ENCODE measurements at places on chromosomes 2 and 18. TPM values are rescaled to one million over a fixed set of nuclear protein-coding genes. Genes with fewer than 3 reads are reported as not detected.

The GALR1 gene
- total RNA-seq, result not detected

GRCh38 chr2:219286436-219287115, 7.4 kb downstream of the DNAJB2 start:
- no peak overlapping the region for H3K27ac ChIP-seq
- H3K4me3 ChIP-seq, result no peak overlapping the region
- H3K27me3 ChIP-seq, result no peaks in the 10 kb centered on the region
- no peaks in the 10 kb centered on the region for H3K4me1 ChIP-seq
- DNase-seq, result no peak

DNA sequence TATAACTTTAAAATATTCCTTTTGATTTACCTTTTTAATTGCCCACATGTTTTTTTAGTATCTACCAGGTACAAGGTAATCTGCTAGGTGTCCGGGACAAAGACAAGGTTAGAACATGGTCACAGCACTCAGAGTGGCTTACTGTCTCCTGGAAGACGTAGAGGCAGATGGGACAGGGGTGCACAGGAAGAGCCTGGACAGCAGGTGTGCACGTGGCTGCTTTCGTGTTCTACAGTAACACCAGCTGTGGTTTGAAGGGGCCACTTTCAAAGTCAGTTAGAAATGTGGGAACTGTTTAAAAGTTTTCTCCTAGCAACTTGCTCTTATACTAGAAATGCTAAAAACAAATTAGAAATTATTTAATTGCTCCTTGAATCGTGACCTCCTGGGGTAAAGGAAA, 102.9 kb upstream of the ALPP start:
- peaks cover 7% of the 10 kb centered on the region for H3K36me3 ChIP-seq
- DNase-seq, result no peak
- no peaks in the 10 kb centered on the region for H3K4me1 ChIP-seq

DNA sequence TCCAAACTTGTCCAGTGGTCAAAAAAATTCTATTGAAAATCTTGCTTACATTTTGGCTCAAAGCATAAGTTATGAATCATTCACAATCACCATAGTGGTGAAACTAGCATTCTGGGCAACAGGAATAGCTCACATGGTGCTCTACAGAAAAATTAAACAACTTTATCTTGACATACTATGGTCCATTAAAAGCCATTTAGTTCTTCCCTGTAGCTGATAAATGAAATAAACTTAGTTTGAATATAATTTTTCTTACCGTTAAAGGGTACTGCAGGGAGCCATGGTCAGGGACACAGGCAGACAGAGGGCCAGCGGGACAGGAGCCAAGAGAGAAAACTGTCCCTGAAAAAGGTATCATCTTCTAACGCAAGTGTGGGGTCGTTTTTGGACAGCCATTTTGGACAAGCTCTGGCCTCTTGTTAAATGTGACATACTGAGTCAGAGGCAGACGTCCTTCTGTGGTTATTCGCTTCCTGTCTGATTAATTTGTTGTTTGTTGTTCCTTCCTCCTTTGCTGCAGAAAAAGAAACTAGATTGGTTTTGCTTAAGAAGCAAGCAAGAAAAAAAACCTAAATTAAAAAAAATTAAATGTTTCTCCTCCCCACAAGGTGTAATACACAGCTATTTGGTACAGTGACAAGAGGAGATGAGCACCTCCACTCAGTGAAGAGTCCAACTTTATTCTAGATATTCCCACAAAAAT, at the start of gene WIPF1:
Gene WIPF1 (minus strand): TSS at position 460 of the 703 bp plus-strand sequence. CDS start 12,231 bp downstream, outside the sequence.
- peak within 1 kb of the TSS; percentile 87 for H3K4me3 ChIP-seq
- H3K36me3 ChIP-seq, result no peaks in the 10 kb centered on the region
- peaks cover 41% of the 10 kb centered on the region for H3K4me1 ChIP-seq
- DNase-seq, result peak; percentile 52
- no peaks in the 10 kb centered on the region for H3K27me3 ChIP-seq
- H3K27ac ChIP-seq, result peak within 1 kb of the TSS; percentile 97

DNA sequence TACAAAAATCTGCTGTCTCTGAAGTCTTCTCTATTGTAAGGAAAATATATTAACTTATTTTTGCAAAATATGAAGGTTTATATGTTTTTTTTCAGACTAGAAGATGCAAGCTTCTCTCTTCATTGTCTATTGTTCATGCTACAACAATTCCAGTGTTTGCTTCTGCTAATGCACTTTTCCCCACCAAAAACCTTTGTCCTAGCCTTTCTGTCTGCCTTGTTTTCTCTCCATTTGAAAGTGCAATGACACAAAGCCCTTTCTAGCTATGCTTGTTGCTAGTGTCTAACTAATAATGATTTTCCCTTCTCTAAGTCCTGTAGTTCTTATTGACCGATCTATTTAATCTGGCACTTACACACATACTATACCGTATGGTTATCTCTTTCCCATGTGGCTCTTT, 369.5 kb upstream of the CELF4 start:
- no peak overlapping the region for H3K4me3 ChIP-seq
- no peak for DNase-seq

Measured in natural killer cell (primary cell).